ENCODE measurements at places on chromosomes 5 and 9. TPM values are rescaled to one million over a fixed set of nuclear protein-coding genes. Genes with fewer than 3 reads are reported as not detected.

The ZNF879 gene
- total RNA-seq: 3.5 TPM

The INSL4 gene
- not detected for total RNA-seq

- H3K4me3 ChIP-seq: no peak overlapping the region
- no peaks in the 10 kb centered on the region for H3K36me3 ChIP-seq
- no peaks in the 10 kb centered on the region for H3K27me3 ChIP-seq
- no peak overlapping the region for H3K27ac ChIP-seq
These were observed 39.1 kb downstream of the SMIM15 start for GRCh38 chr5:61123145-61123544.

DNA sequence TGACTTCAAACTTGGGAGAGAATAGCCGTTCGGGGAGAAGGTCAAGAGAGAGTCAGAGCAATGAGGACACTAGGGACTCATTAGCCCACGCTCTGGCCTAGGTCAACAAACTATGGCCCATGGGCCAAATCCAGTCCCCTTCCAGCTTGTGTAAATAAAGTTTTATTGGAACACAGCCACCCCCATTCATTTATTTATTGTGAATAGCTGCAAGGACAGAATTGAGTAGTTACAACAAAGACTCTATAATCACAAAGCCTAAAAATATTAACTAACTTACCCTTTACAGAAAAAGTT, 33.1 kb upstream of the TRIM32 start:
- H3K27me3 ChIP-seq: no peaks in the 10 kb centered on the region
- no peak overlapping the region for H3K4me3 ChIP-seq
- H3K4me1 ChIP-seq: no peaks in the 10 kb centered on the region

Data from GM23338 (cell line).